T-helper 22 cell (primary cell): ENCODE measurements at places on chromosomes 7 and 10.

- DNase-seq = no peak
These were observed 34.0 kb downstream of the FAM20C start for GRCh38 chr7:226281-226895.

- no peak for DNase-seq
These were observed 69.3 kb upstream of the PHYHIPL start for GRCh38 chr10:59107147-59107546.

DNA sequence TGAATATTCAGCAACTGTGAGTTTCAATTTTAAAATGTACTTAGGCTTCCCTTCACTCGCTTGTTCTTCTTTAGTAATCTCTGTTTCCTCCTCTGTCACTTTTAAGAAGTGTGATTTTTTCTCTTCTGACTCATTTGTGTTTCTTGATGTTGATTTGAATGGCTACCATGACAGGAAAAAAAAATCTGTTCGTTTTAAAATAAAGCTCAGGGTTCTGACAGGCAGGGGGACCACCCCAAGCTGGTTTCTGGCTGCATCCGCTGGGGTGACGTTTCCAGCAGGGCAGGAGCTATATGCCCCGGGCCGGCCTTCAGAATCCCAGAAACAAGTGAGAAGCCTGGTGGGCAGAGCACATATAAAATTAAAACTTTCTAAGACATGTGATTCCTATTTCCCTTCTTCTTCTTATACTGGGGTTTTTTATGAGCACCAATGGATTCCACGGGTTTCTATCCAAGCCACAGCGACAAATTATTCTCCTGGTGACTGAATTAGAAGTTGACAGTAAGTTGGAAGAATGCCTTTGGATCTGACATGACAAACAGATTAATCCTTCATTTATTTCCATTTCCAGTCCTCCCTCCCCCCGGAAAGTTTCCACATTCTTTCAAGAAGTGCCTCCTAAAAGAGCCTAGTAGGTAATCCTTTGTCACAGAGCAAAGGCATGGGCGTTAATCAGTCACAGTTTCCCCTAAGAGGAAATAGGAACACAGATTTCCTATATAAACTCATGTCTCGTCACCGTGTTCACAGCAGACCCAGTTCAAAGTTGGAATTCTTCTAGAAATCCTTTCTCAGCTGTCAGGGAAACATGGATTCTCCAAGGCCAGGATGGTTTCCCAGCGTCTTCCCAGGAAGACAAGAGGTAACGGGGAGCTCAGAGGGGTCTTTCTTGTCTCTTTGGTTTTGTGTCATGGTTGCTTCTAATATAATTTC, 79.9 kb downstream of the PTPRE start:
- DNase-seq = no peak

GRCh38 chr7:142177869-142178268, 66.4 kb downstream of the MGAM2 start:
- no peak for DNase-seq

- no peak for DNase-seq
These were observed 133.6 kb downstream of the CUBN start for GRCh38 chr10:16995867-16996529.

GRCh38 chr10:76497666-76498065, 1066.2 kb downstream of the LRMDA start:
- DNase-seq = no peak

GRCh38 chr10:97012470-97012869, 173.3 kb downstream of the SLIT1 start:
- DNase-seq = no peak

GRCh38 chr7:37354656-37355131, 94.0 kb downstream of the ELMO1 start:
- DNase-seq = no peak

DNA sequence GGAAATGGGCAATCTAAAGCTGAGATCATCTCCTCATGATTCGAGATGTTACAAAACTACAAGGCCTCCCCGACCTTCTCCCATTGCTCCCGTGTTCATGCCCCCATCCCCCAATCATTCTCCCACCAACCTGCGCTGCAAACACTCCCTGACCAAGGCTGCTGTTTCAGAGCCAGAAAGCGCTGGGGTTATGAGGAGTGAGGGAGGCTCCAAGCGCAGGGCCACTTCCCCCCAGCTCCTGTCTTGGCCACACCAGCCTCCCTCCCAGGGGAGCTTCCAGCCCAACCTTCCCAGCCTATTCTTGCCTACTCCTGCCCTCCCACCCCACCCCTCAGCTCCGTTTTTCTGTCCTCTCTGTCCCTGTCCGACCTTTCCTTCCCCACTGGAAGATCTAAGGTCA, 14.7 kb upstream of the NODAL start:
- DNase-seq = no peak

DNA sequence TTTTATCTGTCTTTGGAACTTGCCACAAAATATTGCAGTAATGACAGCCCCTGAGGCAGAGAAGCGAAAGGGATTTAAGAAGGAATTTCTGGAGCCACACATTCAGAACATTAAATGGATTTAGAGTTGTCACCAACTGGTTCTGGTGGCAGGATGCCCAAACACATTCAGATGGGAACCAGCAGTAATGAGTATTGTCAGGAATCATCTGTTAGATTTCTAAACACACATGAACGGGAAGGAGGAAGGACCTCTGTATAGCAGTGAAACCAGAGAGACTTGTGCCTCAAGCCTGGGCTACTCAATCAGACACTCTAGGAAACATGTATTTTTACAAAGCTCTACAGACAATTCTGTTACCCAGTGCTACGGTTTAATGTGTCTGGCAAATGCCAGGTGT, 103.8 kb upstream of the CCNY start:
- DNase-seq = no peak

- DNase-seq = no peak
These were observed 285.0 kb downstream of the CALN1 start for GRCh38 chr7:72127136-72127535.

- DNase-seq = no peak
These were observed 158.5 kb downstream of the C10orf105 start for GRCh38 chr10:71561003-71561574.

- no peak for DNase-seq
These were observed 35.3 kb downstream of the HTR7 start for GRCh38 chr10:90822508-90822907.

DNA sequence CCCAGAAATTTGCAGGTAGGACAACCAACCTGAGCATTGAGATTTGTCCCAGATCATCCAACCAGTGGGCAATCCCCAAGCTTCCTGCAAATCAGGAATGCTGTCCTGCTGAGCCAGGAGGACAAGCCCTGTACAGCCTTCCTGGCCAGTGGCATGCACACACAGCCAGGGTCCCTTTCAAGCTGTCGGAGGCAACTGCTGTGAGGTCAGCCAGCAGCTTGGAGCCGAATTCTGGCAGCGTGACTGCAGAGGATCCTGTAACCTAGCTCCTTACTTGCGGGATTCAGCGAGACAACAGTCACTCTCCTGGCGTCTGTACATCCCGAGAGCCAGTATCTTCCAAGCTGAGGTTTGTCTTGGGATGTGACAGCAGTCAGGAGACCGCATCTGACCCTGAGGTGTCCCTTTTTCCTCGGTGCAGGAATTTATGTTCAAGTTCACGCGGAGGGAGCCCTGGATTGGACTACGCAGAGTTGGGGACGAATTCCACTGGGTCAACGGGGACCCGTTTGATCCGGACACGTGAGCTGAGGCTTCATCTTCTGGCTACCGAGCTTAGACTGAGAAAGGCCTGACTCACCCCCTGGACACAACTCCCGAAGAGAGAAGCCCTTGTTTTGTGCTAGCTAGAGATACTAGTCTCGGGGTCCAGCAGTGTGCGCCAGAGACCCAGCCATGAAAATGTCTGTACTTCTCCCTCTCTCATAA, 18.3 kb downstream of the CLEC2L start:
- no peak for DNase-seq
